ENCODE measurements at places on chromosomes 5 and 9.

DNA sequence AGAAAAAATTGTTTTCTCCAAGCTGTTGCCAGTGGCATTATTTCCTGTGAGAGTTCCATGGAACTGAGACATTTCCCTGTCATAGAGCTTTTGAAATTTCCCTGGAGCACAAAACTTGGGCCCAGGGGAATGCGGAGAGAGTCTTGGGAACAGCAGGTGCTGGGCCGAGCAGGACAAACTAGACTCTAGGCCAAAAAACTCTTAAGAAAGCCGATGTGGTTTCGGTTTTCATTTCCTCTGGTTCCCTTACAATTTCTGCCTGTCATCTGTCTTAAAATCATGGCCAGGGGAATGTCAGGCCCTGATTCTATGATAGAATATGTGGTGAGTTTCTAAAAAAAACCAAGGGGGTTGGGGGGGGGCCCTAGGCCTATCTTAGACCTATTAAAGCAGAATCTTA, 4.6 kb downstream of the SLC35A4 start:
- DNase-seq: no peak

DNA sequence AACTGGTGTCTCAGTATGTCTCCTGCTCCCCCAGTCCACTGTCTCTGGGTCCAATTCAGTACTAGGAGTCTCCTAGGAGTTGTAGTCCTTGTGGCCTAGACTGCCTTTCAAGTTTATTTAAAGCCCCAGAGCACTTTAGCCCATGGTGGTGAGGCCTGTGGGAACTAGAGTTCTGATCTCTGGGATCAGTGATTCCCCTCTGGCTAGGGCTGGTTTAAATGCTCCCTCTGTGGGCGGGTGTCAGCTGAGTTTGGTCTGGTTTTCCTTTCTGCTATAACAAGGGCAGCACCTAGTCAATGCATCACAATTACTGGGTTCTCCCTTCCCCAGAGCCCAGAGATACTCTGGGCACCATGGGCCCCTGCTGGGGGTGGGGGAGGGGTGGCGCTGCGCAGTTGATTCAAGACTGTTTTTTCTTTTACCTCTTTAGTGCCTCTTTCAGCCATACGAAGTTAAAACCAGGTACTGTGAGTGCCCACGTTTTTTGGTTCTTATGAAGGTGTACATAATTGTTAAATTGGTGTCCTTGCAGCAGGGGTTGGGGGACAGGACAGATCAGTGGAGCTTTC, 9.3 kb upstream of the SLC36A3 start:
- no peak for DNase-seq

DNA sequence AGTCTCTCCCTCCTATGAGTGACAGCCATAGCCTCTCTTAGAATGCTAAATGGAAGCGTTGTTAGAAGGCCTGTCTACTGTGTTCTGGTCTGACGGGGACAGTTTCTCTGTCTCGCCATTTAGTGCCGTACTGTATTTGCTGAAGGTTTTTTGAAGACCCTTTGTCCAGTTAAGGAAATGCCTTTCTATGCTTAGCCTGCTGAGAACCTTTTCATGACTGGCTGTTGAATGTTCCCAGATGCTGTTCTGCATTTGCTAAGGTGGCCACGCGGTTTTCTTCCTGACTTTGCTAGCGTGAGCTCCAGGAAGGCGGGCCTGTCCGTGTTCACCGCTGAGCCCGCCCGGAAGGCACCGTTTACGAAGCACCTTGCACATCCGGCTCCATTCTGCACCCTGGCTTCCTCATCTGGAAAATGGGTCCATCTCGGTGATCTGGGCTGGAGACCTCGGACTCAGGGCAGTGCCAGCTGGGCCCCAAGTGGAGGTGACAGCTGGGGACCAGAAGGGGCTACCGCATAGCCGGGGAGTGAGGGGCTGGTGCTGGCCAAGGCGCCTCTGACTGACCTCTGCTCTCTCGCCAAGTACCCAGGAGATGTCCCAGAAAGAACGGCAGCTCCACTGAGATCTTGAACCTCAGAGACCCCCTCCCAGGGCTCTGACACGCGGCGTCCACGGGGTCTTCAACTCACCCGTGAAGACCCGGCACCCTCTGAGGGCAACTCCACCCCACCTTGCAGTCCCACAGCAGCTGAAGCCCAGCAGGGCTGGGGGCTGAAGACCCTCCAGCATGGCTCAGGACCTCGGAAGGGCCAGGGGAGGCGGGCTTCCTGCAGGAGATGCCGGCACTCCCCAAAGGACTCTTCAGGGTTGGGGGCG, 52.5 kb upstream of the NKD2 start:
- DNase-seq: no peak

DNA sequence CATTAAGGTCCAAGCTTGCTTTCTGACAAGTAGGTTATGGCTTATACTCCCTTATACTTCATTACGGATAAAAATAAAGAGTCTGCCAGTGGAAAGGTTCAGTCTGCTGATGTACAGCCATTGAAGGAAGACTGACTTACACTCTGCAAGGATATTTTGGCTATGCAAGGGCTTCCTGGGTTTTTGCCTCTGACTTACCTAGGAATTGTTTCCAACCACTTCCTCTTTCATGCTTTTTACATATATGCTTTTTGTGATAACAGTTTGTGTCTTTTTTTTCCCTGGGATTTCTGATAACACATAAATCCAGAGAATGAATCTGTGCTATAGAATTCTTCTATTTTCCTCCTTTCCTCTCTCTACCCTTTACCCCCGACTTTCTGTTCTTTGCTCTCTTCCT, 16.8 kb downstream of the ISOC1 start:
- no peak for DNase-seq

- no peak for DNase-seq
Measured at GRCh38 chr5:80034962-80035821, at the start of gene THBS4. TSS of gene THBS4 (plus strand) at chr5:80035348. CDS start at chr5:80035538, 190 bp downstream.

DNA sequence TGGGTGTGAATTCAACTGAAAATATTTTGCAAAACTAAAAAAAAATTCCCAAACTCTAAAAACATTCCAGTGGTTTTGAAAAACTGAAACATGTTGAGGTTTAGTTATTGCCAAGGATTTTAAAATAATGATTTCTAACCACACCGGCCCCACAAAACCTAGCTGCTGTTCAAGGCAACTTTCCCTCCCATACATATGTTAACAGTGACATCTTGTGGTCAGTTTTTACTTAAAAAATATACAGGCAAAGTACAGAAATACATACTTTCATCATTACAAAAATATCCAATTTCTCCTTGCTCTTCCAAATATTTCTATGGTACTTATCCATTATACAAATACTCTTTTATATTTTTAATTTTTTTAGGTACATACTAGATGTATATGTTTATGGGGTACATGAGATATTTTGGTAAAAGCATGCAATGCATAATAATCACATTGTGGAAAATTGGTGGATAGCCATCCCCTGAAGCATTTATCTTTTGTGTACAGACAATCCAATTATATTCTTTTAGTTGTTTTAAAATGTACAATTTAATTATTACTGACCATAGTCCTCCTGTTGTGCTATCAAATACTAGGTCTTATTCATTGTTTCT, 34.4 kb upstream of the MRPS30 start:
- peak; percentile 45 for DNase-seq

GRCh38 chr9:104301755-104302154, 202.3 kb upstream of the OR13F1 start:
- DNase-seq: no peak

DNA sequence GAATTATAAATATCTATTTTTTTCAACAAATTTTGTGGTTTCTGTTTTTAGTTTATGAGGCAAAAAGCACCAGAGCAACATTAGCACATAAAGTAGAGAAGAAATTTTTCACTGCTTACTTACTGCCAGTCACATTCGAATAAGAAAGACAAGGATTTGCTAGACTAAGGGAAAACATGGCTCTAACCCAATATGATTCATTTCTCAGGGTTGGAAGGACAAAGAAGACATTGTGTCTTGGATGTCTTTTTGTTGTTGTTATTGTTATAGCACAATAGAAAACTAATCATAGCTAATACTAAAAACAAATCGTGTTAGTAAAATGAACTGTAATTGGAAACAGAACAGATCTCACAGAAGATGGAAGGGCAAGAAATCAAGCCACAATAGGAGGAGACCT, 90.9 kb upstream of the SLCO6A1 start:
- DNase-seq: no peak

DNA sequence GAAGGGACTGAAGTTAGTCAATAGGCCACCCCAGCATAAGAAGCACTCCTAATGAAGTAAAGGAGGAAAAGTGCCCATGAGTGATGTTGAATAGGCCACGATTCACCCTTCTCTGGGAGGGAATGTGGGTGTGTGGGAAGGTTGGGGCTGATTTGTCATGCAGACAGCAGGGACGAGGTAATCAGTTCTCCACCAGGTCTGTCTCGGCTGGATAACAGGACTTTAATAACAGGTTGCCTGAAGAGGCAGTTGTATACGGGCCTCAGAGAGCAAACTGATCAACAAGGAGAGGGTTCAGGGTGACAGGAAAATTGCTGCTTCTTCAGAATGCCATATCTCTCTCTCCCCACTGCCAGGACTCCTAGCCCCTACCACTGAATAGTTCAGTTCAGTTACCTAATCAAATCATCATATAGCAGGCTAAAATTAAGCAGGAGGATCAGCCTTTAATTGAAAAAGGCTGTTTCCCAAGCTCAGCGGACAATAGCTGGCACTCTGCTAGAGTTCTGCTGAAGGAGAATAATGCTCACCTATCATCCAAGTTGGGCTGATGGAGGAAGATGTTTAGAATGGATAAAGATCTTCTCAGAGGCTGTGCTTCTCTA, 43.6 kb upstream of the SMIM32 start:
- DNase-seq: no peak

- DNase-seq: no peak
Measured at GRCh38 chr5:17879276-17879675, 245.0 kb downstream of the TAF11L14 start.

DNA sequence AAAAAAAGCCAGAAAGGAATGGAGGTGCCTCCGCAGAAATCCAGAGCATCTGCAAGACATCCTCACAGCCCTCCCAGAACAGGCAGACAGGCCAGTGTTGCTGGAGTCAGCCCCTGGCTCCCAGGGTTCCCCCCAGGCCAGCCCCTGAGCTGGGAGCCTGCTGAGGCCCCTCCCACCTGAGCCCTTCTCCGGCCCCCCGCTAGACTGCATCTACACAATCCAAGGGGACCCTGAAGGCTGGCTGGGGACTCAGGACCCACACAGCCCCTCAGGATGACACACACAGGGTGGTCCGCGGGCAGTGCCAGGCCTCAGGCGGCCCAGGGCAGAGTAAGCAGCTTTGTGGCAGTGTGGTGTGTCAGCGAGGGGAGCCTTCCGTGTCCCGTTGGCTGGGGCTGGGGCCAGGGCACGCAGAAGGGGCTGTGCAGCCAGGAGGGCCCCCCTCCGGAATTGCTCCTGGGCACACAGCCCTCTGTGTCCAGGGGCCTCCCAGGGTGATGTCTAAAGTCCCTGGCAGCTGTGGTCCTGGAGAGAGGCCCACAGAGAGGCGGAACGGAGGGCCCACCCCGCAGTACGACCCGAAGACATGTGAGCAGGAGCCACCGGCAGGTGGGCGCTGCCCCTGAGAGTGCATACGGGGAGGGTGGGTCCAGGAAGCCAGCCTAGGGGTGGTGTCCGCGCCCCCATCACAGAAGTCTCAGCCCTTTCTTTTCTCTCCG, 2.9 kb downstream of the TMEM250 start:
- DNase-seq: no peak

- peak; percentile 88 for DNase-seq
Measured at GRCh38 chr5:35926389-35927051, 11.9 kb downstream of the CAPSL start.

GRCh38 chr5:108064302-108064701, 317.6 kb downstream of the FBXL17 start:
- no peak for DNase-seq

- DNase-seq: no peak
Measured at GRCh38 chr5:177349362-177349647, 2.2 kb downstream of the LMAN2 start.

DNA sequence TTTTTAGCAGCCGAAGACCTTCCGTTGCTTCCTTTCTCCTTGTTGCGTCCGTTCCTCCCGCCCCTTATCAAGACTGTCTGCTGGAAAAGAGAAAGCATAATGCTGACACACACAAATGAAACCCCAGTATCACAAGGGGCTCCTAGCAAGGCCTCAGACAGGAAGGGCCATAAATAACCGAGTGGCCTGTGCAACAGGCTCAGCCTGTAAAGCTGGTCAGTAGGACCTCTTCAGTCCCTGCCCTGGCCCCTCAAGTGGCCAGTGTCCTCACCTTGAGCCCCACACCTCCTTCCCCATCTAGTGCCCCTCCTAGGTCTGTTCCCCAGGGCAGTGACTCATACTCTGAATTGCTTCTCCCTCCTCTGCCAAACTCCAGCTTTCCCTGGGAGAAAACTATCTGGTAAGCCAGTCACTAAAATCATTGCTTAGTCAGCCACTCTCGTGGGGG, 174.6 kb upstream of the IL12B start:
- DNase-seq: no peak

GRCh38 chr5:39503155-39503554, 78.4 kb upstream of the DAB2 start:
- DNase-seq: no peak

GRCh38 chr9:77440057-77440456, 208.1 kb downstream of the GNA14 start:
- DNase-seq: no peak

Data from NCI-H1694 (cell line).